ENCODE measurements at places on chromosomes 7 and 10. TPM values are rescaled to one million over a fixed set of nuclear protein-coding genes. Genes with fewer than 3 reads are reported as not detected.
A peak's percentile ranks its signal among the peaks of the same experiment; 100 is the strongest.

DNA sequence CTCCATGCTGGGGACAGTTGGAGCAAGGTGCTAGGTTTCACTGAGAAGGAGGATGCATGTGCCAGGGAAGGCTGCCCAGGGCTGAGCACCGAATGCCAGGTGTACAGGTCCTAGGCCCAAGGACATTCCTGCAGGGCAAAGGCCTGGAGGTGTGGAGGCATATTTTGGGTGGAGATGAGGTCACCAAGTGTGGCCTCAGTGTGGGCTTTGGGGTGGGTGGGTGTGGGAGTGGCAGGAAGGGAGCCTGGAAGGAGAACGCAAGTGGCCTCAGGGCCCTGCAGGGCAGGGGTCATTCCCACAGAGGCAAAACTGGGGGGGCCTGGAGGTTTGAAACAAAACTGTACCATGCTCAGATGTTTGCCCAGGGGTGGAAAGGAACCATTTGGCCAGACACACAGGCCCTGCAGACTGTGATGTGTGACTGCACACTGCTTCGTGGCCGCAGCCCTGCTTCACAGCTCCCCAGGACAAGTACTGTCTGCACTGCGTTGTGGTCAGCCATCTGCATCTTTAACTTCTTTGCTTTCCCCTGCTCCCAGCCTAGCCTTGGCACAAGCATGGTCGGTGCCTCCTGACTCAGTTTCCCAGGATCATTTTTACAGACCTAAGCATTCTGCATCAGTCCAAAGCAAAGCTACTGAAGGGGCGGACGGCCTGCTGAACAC, 5.1 kb downstream of the PLPP4 start:
- DNase-seq: no peak

DNA sequence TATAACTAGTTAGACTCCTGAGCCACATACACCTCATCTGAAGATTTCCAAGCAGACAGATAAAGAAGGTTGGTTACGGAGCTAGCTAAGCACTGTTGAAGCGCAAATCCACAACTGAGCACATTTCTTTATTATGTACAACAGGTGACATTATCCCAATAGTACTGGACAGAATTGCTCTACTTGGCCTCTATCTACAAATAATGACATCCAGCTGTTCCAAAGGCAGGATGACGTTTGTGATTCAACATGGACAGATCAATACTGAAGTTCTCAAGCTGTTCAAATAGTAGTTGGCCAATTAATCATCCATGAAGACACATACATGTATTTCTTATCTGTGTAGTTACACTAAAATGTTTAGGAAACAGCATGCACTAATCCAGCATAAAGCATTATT, 101.0 kb downstream of the UBE2H start:
- DNase-seq: no peak

DNA sequence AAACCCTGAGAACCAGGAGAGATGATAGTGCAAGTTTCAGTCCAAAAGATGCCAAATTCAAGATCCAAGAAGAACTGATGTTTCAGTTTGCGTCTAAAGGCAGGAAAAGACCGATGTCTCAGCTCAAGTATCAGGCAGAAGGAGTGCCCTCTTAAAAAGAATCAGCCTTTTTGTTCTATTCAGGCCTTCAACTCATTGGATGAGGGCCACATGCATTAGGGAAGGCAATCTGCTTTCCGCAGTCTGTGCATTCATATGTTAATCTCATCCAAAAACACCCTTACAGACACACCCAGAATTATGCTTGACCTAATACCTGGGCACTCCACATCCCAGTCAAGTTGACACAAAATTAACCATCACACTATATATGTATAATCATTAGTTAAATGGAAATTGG, 45.2 kb downstream of the DNAJB9 start:
- no peak for DNase-seq

DNA sequence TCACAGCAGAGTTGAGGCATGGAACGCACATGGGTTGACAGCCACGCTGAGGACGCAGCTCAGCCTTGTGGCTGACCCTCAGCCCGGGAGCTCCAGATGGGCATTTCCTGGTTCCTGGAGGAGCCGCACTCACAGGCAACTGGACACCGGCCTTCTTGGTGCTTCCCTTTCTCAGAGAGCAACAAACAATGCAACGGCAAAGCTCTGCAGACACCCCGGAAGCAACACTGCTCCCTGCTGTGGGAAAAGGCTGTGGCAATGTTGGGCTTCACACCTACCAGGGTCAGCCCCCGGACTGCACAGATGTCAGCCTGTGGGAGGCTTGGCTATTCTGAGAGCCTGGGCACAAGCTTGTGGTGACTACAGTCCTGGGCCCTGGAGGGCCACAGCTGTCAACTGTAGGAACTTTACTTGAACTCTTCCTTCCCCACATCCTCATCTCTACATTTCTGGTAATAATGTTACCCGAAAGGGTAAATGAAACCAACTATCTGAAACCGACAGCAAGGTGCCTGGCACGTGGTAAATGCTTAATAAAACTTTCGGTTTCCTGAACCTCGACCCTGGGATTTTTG, 597.5 kb upstream of the MKI67 start:
- no peak for DNase-seq

DNA sequence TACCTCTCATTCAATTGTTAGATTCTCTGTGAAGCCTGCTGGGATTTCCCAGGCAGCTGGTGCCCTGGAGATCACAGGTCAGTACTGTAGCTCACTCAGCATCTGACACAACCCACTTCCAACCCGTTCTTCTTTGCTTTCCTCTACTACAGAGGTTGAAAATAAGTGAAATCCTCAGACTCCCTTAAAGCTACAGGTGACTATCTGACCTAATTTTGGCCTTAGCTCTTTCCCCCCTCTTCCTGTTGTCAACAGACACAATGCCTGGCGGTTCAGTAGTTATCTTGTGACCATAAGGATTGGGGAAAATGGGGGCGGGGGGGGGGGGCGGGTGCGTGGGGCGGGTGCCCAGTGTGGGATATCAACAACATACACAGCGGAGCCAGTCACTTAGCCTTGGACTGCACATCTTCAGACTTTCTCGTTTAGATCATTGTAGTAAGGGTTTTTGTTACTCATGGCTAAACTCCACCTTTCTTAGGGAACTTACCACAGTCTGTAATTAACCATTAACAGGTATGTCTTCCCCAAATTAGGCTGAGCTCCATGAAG, 37.8 kb downstream of the MTPN start:
- DNase-seq: peak; percentile 61

Gene ZCCHC24
- 7.8 TPM for total RNA-seq

DNA sequence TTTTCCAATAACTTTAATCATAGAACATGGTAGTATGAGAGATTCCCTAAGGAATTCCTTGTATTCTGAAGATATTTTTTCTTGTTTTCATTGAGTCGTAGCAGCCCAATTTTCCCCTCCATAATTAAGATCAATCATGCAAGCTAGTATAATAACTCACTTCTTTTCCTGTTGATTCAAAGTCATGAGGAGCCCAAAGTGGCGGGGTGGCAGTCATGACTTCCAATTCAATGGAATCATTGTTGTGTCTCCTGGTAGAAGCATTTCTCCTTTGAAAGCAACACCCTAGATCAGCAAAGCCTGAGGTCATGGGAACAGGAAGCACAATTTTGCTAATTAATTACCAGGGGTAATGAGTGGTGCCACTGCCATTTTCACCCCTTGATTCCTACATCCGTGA, 77.6 kb upstream of the MAGI2 start:
- DNase-seq: no peak

DNA sequence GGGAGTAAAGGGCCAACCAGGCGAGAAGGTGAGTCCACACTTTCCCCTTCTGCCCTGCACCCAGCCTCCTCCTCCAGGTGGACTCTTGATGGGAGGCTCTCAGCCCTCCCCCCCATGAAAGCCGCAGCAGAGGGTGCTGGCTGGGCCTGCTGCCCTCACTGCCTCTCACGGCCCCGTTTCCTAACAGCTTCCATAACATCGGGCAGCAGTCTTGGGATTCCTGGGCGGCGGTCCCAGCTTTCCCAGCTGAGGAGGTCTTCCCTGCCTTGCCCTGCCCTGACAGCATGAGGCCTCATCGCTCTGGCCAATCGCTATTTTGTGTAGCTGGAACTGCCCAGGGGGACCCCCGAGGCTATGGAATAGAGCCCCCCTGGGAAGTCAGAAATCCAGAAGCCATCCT, 76.3 kb downstream of the COL13A1 start:
- DNase-seq: no peak

- DNase-seq: no peak
Measured at GRCh38 chr10:22846294-22846693, 81.6 kb upstream of the ARMC3 start.

GRCh38 chr7:71735961-71736556, 604.1 kb downstream of the GALNT17 start:
- peak; percentile 66 for DNase-seq

GRCh38 chr10:51932530-51932929, 233.1 kb upstream of the CSTF2T start:
- no peak for DNase-seq

- DNase-seq: no peak
Measured at GRCh38 chr10:921471-922414, 9.8 kb downstream of the LARP4B start.

Gene ITGA8
- total RNA-seq: 1.0 TPM

Gene DNAJC9
- total RNA-seq: 45.5 TPM

DNA sequence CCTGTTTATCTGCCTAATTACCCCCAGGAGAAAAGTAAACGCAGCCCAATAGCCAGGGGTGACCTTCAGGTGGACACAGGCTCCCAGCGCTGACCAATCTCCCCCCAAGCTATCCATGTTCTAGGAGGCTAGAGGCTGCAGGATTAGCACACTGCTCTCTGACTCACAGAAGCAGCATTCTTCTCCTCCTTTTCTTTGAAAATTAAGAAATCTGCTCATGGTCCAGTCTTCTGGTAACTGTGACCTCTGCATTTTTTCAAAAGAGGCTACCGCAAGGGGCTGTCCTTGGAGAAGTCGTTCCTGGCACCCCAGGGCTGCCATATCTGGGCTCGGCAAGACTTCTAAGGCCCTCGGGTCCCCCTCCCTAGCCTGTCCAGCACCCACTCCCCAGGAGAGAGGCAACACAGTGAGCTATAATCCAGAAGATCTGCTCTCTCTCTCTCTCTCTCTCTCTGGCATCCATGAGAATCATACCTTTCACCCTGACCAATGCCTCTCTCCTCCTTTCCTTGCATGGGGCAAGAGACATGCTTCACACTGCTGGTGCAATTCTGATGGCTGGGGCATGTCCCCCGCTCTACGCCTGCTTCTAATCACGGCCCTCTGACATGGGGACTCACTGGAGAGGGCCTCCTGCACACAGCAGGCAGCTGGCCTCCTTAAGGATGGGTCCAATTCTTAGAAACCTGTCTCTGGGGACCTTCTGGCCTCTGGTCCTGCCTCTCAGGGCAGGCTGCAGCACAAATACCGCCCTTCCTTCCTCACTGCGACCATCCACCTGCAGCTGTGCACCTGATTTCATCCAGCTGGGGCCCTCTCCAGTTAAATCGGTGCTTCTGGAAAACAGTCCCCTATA, 27.3 kb downstream of the ANXA11 start:
- DNase-seq: no peak

- DNase-seq: no peak
Measured at GRCh38 chr10:122221958-122222357, 49.1 kb upstream of the BTBD16 start.

DNA sequence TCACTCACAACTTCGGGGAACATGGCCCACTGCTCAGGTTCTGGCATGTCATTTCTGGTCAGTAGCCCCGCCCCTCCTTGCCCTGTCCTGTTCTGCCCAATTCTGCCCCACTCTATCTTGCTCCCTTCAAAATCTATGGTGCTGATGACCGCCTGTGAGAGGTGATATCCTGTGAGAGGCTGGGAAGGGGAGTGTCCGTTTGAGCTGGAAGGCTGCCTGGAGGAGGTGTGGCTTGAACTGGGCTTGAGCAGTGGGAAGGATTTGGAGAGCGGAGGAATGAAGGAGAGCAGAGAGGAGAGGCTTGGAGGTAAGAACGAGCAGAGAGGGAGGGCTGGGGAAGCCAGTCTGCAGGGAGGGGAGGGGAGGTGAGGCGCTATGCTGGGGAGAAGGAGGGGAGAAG, 145.3 kb downstream of the RPS24 start:
- no peak for DNase-seq

DNA sequence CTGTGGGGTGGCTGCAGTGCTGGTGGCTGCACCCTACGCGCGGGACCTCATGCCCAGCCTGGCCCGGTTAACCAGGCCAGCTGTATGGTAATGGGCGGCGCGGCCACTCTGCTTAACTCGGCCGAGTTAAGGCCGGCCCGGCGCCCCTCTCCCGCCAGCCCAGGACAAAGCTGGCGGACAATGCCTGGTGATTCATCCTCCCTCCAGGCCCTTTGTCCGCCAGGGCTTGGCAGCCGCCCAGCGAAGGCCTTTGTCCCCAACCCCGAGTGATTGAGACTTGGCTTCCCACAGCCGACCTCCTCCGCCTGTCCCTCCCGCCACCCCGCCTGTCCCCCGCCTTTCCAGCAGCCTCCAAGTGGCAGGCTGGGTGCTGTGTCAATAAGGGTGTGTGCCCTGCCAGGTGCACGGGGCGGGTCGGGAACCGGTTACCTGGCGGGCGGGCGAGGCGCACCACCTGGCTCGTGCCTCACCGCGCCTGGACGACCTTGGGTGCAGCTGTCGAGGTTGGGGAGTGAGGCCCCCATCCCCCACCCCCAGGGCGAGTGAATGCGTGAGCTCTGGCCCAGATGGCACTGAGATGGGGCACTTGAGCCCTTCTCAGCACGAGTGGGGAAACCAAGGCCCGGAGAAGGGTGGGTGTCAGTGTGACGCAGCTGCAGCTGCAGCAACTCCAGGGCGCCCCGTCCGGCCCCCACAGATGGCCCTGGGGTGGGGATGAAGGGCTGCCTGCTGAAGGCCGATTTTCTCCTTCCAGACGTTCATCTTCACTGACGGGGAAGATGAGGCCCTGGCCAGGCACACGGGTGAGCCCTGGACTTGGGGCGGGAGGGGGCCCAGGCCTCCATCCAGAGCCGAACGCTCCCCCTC, 4.6 kb downstream of the LFNG start:
- no peak for DNase-seq

GRCh38 chr7:153090764-153091163, 331.2 kb downstream of the ACTR3B start:
- DNase-seq: no peak

GRCh38 chr10:43174969-43175368, 36.7 kb downstream of the CSGALNACT2 start:
- DNase-seq: no peak
